Stimulated activated CD8-positive, alpha-beta memory T cell treated with anti-CD3 and anti-CD28 coated beads, Interleukin-15, amount 100 ng/mL, for 48 hours (primary cell): ENCODE measurements at places on chromosomes 4 and X.
A peak's percentile ranks its signal among the peaks of the same experiment; 100 is the strongest.

GRCh38 chrX:80423744-80424143 is 3.5 kb downstream of the TENT5D start:
- DNase-seq = no peak

DNA sequence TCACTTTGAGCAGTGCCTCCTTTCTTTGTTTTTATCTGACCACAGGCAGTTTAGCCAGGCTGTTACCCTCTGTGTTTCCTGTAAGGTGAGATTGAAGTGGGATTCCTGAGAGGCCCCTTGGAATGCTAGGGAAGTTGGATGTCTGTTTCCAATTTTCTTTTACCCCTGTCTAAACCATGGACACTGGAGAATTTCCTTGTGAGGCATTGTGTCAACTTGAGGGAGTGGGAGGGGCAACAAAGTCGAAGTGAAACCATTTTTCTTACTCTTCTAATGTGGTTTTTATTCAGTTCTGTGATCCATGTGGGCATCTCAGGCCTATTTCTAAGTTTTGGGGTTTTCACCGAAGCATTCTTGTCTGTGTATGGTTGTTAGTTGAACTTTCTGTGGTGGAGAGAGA is 296.1 kb upstream of the UGT8 start:
- no peak for DNase-seq

GRCh38 chr4:30789219-30789671 is 69.1 kb downstream of the PCDH7 start:
- no peak for DNase-seq

DNA sequence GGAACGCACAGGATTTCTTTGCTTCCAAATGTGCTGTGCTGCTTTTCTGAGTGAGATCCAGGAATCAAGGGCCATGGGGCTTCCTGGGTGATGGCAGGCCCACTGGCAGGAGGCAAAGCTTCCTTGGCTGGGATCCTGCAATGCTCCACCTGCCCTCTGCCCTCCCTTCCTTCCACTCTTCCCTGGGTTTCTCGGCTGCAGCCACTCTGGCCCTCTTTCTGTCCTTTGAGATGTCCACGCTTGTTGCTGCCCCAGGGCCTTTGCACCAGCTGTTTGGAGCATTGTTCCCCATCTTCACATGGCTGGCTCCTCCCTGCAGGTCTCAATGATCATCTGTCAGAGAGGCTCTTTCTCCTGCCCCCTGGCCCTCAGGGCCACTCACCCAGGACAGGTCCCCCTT is 78.9 kb downstream of the PSAPL1 start:
- DNase-seq = no peak

DNA sequence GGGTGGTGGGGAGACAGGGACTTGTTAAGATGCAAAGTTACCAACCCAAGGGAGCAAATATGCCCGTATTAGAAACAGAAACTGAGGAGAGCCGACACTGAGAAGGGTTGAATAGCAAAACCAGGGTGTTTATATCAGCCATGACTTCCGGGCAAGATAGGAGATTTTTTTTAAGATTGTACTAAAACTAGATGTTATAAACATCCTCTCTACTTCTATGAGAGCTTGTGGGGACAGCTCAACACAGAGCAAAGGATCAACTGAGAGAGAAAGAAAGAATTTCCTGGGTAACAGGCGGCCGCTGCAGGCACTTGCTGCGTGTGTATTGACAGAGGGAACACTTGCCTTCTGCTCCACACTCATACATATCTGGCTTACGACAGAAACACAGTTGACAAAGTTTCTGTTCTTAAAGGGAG is 49.1 kb upstream of the FBXW7 start:
- no peak for DNase-seq

GRCh38 chrX:69093960-69094871 is 71.0 kb downstream of the PJA1 start:
- peak; percentile 4 for DNase-seq

GRCh38 chrX:6768881-6769280 is 234.0 kb upstream of the VCX3A start:
- DNase-seq = no peak

DNA sequence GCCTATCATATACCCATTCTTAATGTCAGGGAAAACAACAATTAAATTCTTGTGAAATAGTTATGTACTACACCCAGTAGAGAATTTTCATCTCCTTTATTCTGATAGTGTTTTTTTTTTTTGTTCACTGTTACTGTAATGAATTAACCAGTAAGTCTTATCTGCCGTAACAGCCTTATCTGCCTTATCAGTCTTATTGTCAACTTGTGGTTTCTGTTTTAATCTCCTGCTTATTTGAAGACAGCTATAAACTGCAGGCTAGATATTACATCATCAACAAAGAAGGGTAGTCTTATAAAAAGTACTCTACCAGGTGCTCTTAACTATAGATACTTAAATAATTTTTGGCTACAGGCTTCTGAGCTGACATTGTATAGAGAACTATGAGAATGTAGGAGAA is 79.5 kb downstream of the MAGEB5 start:
- DNase-seq = no peak

DNA sequence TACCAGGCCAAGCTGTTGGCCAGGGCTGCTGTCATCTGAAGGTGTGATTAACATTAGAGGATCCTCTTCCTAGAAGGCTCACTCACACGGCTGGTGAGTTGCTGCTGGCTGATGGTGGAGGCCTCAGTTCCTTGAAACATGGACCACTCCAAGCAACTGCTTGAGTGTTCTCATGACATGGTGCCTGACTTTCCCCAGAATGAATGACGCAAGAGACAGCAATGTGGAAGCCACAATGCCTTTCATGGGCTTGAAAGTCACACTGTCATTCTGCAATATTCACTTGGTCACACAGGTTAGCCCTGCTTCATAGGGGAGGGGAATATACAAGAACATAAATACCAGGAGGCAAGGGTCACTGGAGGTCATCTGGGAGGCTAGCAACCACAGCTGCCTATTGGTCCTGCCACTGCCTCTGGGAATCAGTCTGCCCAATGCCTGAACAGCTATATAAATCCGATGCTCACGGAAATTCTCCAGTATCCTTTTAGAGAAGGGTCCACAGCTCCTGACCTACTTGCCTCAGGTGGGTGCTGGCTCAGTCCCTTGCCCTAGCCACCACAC is 97.1 kb upstream of the MAML3 start:
- no peak for DNase-seq

DNA sequence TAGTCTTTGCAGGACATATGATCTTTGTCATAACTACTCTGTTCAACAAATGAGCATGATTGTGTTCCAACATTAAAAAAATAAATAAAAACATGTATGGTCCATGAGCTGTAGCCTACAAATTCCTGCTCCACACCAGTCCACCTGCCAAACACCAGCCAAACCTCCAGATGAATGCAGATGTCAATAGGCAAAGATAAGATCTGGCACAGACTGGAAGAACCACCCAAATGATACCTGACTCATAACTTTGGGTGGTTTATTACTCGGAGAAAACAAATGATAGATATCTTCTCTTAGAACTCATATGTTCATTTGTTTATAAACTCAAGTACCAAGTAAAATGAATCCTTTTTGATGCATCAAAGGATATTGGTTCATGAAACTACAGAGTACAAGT is 425.1 kb downstream of the GBA3 start:
- no peak for DNase-seq

DNA sequence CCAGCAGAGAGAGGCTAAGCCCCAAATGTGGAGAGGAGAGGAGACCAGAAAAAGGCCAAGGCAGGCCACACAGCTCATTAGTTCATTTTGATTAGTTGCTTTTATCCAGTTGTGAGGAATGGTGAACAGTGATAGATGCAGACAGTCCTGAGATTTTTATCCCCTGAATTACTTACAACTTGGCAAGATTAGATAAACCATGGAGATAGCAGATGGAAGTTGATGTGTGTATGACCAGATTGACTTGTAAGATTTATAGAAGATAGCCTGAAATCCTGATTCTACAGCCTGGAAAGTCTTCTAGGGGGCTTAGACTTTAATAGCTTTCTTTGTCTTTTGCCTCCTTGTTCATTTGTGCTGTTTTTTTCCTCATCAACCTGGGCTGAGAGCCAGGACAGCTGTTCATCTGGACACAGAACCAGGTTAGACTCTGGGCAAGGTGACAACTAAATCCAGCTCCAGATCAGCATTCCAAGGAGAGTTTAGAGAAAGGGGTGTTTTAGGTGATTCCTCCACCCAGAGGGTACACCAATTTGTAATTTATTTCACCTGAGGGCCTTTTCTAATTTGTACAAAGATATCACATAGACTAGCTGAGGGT is 215.5 kb downstream of the SPATA18 start:
- no peak for DNase-seq

DNA sequence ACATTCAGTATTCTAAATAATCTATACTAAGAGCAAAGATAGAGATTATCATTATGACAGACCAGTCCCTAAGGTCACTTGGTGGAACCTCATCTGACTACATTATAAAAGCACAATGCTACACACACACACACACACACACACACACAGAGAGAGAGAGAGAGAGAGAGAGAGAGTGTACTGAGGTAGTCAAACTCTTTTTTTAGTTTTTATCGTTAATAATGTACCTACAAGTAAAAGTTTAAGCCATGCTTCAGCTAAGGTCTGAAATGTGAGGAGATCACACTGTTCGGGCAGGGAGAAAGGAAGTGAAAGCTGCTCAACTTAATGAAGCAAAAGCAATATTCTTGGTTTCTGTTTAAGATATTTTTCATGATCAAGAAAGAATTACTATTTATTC is 75.8 kb upstream of the CCDC160 start:
- no peak for DNase-seq

GRCh38 chr4:147328189-147328588 is 152.7 kb upstream of the EDNRA start:
- no peak for DNase-seq
